Small intestine (tissue), 16 donors: ENCODE measurements at places on chromosomes 7 and 10.

DNA sequence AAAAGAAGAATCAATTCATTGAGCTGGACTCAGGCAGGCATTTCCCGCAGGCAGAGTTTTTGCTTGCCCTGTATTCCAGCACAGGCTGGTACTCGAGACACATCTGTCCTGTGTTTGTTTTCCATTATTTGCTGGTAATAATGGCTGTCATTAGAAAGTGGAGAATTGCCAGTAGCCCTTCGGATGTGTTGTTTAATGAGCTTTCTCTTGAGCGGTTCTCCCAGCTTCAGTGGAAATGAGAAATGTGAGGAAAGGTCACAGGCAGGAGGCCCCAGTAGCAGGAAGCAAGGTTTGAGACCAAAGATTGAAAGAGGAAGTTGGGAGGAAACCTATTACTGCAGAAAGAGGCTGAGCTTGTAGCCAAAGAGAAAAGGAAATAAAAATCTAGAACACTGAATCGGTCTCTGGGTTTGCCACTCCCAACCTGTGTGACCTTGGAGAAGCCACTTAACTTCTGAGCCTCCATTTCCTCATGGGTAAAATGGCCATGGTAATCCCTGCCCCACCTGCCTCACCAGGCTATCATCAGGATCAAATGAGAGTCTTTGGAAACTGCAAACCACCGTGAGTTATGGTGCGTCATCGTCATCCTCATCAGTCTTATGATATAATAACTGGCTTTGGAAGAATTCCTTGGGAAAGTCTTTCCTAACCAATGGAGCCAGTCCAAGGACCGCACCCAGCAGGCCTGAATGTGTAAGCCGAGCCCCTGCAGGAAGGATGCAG lies 67.7 kb downstream of the TACR2 start:
- peak; percentile 49 for DNase-seq

DNA sequence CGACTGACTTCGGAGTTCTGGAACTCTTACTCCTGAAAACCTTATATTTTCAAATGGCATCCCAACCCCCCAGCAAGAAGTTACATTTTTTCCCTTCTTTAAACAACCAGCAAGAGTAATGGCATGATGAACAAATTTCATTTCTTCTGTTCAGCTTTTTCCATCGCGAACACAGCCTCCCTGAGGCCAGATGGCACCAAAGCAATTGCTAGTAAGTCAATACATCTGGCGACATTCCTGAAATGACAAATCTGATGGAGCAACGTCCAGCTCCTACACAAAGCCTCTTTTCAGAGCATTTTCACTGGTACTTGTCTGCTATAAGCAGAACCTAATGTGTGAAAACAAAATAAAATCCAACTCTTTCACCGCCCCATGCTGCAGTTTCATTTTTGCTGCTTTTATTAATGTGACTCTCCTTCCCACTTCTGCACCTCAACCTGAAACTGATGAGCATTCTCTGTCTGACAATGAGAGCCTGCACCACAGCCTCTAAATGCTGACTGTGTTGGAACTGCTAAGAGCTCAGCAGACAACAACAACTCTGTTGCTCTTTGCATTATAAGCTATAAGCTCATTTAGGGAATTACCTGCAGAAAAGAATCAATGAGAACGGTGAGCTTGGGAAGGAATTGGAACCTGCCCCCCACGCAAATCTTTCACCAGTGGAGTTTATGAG lies 229.8 kb downstream of the FGFR2 start:
- peak; percentile 10 for DNase-seq

DNA sequence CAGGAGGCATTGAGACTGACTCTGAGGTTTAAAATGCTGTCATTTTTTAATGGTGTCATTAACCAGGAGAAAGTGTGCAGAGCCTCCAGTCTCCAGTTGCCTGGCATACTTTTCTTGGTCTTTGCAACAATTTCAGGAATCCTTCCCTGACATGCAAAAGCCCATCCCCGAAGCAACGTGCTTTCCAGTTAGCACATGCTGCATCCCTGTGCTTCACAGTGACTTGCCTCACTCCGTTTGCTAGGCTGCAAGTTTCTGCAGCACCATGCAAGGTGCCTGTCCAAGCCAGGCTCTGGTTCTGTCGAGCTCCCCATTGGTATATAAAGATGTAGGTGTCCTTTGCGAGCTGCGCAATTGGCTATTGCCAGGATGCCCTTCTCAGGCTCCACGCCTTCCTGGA lies 135.0 kb downstream of the GALNT17 start:
- DNase-seq: no peak

DNA sequence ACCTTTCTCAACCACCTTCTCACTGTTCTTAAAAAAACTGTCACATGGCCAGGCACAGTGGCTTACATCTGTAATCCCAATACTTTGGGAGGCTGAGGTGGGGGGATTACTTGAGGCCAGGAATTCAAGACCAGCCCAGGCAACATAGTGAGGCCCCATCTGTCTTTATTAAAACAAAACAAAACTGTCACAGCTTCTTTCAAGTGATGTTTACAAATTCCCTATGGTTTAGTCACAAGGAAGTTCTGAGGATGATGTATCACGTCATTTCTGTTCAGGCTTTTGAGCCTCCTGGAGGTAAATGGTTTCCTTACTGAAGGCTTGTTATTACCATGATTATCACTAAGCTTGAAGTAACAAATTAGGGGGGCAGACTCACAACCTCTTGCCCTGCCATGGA lies 186.2 kb downstream of the CFTR start:
- DNase-seq: no peak

DNA sequence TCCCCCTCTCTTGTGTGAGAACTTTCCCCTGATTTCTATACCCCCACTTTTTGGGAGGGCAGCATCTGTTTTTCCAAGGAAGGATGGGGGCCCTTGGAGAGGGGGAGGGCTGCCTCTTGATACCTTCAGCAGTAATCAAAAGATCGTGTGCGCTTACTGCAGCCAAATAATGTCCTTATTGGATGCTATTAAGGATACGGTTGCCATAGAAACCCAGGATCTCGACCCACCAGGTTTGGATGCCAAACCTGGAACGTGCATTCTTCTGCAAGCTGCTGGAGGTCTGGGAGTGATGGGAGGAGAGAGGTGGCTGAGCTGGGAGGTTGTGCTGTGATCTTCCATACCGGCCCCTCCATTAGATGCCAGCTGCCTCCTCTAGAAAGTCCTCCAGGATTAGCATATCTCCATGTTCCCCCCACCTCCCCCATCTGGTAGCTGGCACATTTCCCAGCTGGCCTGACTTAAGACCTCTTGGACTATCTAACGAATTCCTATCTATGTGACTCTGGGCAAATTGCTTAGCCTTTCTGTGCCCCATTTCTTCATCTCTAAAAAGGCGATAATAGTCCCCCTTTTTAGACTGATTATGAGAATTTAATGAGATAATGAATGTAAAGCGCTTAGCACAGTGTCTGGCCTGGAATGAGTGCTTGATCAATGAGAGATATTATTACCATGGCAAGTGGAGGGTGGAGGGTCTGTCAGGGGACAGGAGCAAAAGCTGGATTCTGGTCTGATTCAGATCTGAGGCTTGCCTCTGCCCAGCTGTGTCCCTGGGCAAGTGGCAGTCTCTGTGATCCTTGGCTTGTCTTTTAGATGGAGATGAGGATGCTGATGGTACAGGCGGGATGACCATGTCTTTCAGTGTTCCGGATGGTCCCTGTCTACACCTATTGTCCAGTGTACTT lies 78.5 kb upstream of the PCBD1 start:
- no peak for DNase-seq

DNA sequence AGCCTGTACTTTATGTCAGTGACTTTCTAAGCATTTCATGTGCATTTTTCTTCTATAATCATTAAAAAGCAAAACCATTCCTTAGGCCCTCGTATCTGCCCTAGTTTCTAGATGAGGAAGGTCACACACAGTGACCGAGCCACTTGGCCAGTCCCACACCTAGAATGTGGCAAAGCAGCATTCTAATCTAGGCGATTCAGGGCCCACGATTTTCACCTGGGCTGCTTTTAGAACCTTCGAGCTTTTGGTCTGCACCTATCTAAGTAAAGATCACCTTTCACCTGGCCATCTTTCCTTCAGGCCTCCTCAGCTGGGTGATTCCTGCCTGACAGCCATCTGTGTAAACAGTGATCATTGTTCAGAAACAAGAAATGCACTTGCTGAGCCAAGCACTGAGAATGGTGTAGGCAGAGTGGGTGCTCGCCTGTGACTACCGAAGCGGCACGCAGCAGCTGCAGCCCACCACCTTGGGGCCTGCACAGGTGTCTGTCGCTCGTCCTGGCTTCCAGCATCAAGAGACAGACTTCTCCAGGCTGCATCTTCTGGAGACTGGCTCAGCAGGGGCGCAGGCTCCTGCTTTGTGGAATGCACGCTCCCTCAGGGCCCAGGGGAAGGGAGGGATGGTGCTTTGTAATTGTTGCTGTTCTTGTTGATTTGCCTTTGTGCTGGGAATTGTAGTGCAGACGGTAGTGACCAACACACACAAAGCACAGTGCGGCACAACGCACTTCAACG lies 149.0 kb upstream of the INSYN2A start:
- no peak for DNase-seq

DNA sequence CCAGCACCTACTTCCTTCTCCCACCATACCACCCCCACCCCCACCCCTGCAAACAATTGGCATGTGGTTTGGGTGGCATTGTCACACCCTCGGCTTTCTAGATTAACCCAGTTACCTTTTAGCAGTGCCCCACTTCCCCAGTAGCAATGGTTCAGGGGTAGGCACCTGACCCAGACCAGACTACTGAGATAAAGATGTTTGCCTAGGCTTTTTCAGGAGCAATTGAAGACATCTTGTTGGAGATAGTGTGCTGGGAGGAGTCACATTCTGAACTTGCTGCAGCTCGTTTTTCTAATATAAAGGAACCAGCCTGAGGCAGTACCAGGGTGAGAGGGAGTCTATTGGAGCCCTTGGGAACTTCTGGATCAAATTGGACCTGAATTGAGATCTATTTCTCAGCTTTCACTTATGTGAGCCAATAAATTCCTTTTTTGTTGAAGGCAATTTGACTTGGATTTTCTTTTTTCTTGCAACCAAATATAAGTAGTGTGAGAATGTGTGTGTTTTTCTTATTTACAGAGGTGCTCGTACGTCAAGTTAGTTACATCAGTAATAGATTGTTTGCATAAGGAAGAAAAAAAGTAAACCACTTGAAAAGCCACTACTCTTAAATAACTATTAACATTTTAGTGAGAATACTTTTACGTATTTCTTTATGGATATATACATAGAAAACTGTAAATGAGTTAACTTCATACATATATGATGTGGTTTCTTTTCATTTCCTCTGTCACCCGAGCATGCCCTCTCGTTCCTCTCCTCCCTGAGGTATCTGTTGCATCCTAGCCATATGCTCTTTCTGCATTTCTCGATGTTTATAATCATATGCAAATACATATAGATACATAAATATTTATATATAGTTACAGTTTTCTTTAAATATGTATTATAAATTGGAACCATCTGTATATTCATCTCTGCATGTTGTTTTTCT lies 38.0 kb downstream of the RAB18 start:
- no peak for DNase-seq

DNA sequence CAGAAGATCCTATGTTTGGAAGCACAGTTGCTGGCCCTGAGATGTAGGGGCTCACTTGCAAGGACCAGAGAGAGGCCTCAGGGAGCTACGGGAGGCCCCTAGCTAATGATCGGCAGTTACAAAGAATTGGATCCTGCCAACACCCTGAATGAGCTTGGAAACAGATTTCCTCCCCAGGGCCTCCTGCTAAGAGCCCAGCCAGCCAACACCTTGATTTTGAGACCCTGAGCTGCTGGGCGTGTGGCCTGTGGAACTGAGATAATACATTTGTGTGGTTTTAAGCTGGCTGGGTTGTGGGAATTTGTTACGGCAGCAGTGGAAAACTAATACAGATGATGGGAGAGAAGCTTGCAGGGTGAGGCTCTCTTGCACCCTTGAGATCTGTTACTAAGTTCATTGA lies 3.9 kb downstream of the DOCK1 start:
- DNase-seq: no peak

DNA sequence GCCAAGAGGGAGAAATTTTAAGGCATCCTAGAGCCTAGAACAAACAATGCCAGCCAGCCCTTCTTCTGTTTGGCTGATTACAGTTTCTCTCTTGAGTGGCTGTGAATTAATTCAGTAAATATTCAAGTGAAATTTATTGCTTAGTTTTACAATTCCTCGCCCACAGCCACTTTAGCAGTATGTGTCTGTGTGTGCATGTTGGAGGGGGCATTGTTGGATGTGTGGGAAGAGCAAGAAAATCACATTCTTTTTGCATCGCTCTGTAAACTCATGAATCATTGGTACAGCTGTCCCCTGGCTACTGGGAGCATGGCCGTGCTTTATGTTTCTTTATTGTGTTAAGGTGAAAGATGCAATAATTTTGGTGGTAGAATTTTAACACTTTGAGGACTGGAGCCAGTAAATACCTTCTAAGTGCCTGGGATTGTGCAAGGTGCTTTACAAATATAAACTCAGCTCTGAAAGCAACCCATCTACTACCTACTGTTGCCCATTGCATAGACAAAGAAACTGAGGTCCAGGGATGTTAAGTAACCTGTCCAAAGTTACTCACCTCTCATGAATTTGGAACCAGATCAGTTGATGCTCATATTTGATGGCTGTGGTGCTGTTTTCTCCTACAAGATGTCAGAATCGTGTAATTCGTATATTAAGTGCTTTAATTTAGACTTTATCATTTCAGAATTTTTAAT lies 89.9 kb upstream of the BTBD16 start:
- DNase-seq: no peak

DNA sequence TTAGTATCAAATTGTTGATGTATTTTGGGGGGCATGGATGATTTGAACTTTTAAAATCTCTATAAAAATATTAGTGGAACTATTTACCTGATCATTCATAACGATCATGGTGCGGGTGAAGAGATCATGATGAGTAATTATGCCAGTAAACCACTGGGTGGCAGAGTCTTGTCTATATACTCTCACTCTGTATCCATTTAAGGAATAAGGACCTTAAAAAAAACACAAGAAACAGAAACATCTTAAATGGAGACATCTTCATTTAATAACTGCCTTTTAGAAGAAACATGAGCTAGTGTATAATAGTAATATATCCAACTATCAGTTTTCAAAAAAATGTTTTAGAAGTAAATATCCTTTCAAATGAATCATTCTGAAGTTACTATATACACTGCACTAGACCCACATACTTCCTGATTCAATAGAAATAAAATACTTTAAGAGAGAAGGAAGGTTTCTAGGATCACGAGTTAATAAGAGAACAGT lies 84.0 kb downstream of the NRBF2 start:
- peak; percentile 68 for DNase-seq

GRCh38 chr10:59561477-59562121 lies 148.1 kb downstream of the SLC16A9 start:
- no peak for DNase-seq

DNA sequence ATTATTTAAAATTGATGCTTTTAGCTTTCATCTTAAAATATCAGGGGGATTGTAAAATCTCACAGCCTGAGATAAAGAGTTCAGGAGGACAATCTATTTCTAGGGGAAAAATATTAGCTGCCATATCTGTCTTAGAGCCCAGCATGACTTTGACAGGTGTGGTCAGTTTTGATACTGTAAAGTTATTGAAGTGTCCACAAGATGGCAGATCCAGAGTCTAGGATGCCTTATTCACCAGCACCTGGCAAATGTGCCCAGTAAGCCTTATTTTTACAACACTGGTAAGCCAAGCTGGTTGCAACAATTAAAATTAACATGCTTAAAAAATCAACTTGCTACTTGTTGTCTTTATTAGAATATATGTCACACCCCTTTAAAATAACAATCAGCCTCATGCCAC lies 579.3 kb downstream of the SH2D4B start:
- no peak for DNase-seq
